ENCODE measurements at places on chromosomes 2 and 18.

DNA sequence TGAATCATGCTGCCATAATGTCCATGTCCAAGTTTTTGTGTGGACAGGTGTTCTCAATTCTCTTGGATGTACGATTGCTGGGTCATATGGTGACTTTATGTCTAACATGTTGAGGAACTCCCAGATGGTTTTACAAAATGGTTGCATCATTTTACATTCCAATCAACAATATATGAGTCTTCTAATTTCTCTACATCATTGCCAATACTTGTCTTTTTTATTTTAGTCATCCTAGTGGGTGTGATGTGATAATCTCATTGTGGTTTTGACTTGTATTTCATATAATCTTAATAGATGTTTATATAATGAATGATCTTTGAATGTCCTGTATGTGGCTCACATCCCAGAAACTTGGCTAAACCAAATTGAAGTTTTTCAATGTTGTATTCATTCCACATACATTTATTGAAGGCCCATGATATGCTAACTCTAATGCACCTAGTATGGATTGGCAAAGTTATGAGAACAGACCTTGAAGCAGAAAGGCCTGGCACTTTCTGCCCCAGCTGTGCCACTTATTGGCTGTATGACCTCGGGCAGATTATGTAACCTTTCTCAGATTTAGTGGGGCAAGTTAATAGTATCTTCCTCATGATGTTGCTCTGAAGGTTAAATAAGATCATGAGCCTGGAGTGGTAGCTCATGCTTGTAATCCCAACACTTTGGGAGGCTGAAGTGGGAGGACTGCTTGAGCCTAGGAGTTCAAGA, 205.4 kb downstream of the RAB3GAP1 start:
- DNase-seq: no peak

GRCh38 chr2:191486584-191487320, 191.2 kb upstream of the NABP1 start:
- DNase-seq: no peak

GRCh38 chr2:129087133-129087813, 768.6 kb upstream of the HS6ST1 start:
- no peak for DNase-seq

DNA sequence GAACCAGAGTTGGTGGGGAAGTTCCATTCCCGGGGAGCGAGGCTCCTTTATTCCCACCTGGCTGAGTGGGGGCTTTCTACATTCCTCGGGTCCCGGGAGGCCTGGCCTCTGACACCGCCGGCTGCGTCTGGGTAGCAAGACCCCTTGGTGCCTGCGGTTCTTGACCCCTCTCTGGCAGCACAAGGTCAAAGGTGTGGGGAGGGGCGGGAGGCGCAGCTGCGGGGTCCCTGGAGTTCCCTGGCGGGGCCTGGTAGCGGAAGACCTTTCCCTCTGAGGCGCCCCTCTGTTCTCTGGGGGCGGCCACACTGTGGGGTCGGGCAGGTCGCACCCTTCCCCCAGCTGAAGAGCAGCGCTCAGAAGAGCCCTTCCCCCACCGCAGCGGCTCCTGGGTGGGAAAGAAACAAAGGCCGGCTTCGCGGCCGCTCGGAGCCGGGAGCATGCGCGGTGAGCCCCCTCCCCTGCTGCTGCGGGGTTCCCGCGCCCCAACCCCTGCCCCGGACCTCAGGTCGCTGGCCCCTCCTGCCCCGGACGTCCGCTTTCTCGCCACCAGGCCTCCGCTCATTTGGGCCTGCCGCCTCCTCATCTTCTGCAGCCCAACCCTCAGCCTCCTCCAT, 146.3 kb downstream of the ANKRD44 start:
- DNase-seq: no peak

DNA sequence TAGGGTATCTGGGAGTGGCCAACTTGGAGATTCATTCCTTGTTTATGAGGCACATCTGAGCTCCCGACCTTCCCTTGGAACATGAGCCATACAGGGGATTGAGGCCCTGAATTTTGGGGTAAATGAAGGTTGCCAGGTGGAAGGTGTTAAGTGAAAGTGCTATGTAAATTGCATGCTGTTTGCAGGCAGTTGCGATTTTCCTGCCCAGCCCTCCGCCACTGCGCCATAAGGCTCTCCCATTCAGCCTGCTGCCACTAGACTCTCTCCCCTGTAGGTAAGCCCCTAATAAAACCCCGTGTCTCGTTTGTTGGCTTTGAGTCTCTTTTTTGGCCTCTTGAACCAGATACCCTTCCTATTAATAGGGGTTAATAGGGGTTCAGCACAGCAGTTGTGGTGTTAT, 33.8 kb downstream of the PCARE start:
- DNase-seq: no peak

DNA sequence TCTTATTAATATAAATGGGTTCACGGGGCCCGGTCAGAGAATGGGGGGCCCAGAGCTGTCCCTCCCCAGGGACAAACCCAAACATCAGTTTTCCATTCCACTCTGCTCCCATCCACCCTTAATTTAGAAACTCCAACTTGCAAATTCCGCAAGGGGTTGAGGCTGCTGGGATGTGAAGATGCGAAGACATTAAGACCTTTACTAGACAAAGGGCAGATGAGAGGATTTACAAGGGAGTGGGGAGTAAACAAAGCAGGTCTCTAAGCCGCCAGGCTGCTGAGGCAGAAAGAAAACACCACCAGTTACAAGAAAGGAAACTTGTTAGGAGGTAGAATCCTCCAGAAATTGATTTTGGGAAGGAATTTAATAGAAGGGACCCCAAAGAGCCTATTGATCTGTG, 33.1 kb downstream of the MARCO start:
- no peak for DNase-seq
